Type B pancreatic cell (in vitro differentiated cells): ENCODE measurements at places on chromosomes 13 and 19. TPM values are rescaled to one million over a fixed set of nuclear protein-coding genes. Genes with fewer than 3 reads are reported as not detected.

The STARD13 gene
- 12.1 and 24.7 TPM in 2 replicates for total RNA-seq

The MEIS3 gene
- total RNA-seq, result 29.2 and 43.2 TPM in 2 replicates

The IRGC gene
- total RNA-seq, result not detected in 2 replicates

The FIZ1 gene
- total RNA-seq, result 18.4 and 22.4 TPM in 2 replicates

The KCNN1 gene
- total RNA-seq, result 13.4 and 15.3 TPM in 2 replicates

DNA sequence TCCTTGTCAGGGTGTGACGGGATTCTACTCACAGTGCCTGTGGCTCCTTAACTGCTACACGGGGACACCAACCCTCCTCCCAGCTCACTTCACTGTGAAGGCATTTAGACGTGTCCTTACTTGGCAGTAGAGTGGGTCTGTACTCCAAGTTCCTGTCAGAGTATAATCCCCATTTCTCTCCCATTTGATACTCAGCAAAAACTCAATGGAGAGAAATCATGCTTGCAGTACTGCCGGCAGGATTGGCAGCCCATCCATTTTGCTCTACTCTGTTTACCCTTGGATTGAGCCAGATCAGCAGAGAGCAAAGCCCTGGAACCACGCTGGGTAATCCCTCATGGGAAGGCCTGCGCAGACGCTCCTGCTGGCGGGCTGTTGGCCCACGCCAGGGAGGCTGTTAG is 28.9 kb downstream of the ARL11 start:
- no peak for DNase-seq
- peaks cover 12% of the 10 kb centered on the region for H3K36me3 ChIP-seq
- H3K4me3 ChIP-seq, result no peak overlapping the region
- H3K27me3 ChIP-seq, result no peaks in the 10 kb centered on the region
- peaks cover 4% of the 10 kb centered on the region for H3K4me1 ChIP-seq

- no peak overlapping the region for H3K4me3 ChIP-seq
- no peak overlapping the region for H3K27ac ChIP-seq
Measured at GRCh38 chr13:53151336-53152056, 122.9 kb downstream of the OLFM4 start.

DNA sequence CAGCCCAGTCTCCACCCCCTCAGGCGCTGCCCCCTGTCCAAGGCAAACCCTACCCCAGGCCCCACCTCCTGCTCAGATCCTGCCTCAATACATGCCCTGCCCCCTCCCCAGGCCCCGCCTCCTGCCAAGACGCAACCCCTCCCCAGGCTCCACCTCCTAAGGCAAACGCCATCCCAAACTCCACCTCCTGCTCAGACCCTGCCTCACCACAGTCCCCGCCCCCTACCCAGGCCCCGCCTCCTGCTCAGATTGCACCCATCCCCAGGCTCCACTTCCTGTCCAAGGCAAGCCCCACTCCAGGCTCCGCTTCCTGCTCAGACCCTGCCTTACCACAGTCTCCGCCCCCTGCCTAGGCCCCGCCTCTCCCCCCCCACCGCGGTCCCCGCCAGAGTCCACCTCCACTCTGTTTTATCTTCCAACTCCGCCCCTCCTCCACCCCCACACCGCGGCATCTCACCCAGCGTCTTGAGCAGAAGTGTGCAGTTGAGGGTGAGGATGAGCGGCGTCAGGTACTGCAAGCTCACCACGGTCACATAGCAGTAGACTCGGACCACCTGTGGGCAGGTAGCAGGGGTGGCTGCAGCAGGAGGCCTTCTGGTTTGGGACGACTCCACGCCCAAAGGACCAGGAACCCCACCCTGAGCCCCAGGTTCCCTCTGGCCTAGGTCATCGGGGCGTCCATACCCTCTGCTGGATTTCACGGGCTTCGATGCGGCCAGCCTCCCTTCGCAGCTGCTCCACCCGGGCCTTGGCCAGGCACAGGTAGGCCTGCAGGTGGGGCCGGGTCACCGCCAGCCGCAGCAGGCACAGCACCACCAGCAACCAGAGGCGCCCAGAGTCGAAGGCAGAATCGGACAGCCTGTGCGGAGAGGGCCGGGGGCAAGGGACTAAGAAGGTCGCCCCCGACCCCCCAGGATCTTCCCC is 17.7 kb downstream of the TMEM161A start:
- H3K27ac ChIP-seq, result no peak overlapping the region
- H3K36me3 ChIP-seq, result peaks cover 9% of the 10 kb centered on the region
- DNase-seq, result no peak
- no peak overlapping the region for H3K4me3 ChIP-seq
- H3K4me1 ChIP-seq, result no peaks in the 10 kb centered on the region
- H3K27me3 ChIP-seq, result no peaks in the 10 kb centered on the region

GRCh38 chr13:70523622-70524021 is 415.4 kb upstream of the KLHL1 start:
- no peaks in the 10 kb centered on the region for H3K27me3 ChIP-seq
- H3K4me3 ChIP-seq, result no peak overlapping the region
- no peaks in the 10 kb centered on the region for H3K36me3 ChIP-seq
- H3K27ac ChIP-seq, result no peak overlapping the region
- peaks cover 11% of the 10 kb centered on the region for H3K4me1 ChIP-seq
